ENCODE measurements at places on chromosomes 1 and 21.

GRCh38 chr1:51973587-51974474, 16.7 kb downstream of the RAB3B start:
- no peak for DNase-seq

GRCh38 chr1:8962812-8963530, 17.3 kb downstream of the CA6 start:
- DNase-seq, result no peak

- DNase-seq, result no peak
These were observed 2.7 kb upstream of the FMO1 start for GRCh38 chr1:171245458-171246064.

GRCh38 chr1:235714205-235714897, 64.8 kb upstream of the GNG4 start:
- DNase-seq, result no peak

GRCh38 chr1:200535605-200536004, 84.9 kb downstream of the KIF14 start:
- DNase-seq, result no peak

- DNase-seq, result no peak
These were observed 13.0 kb upstream of the TMEM9 start for GRCh38 chr1:201167041-201167991.

DNA sequence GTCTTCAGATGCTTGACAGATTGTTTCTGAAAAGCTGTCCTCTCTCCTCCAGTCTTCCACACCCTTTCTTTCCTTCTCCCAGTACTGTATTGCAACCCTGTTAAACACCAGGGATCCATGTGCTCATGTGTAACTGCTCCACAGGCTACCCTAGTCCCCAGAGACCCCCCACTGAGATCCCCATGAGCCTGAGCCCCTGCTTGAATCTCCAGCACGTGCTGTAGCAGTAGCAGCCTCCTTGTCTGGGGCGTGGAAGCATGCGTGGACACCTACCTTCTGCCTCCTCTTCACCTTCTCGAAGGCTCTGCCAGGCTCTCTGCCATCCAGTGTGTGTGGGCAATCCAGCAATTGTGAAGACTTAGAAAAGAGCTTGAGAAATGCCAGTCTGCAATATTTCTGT, 25.2 kb downstream of the GPR137B start:
- no peak for DNase-seq

GRCh38 chr1:154641534-154641933, 33.5 kb upstream of the ADAR start:
- DNase-seq, result no peak

Measured in stimulated activated CD8-positive, alpha-beta memory T cell treated with anti-CD3 and anti-CD28 coated beads, Interleukin-15, amount 100 ng/mL, for 4 hours (primary cell).